ENCODE measurements at places on chromosomes 4 and X. TPM values are rescaled to one million over a fixed set of nuclear protein-coding genes. Genes with fewer than 3 reads are reported as not detected.

RTL5 gene
- total RNA-seq = 2.5 TPM

DNA sequence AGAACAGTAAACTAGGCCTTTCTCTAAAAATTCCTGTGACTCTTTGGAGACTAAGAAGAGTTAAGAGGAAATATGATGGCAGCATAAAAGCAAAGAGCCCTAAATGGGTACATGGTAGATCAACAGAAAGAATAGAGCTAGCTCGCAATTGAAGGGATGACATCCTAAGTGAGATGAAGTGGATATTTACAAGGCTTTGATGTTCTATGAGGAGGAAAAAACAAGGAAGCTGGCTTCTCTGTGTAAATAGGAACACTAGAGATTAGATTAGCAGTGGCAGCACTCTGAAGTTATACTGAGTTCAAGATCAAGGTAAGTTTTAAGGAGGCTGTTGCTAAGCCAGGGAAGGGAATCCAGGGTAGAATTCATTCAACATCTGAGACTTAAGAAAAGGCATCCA is 73.1 kb upstream of the MBNL3 start:
- no peak for DNase-seq

DNA sequence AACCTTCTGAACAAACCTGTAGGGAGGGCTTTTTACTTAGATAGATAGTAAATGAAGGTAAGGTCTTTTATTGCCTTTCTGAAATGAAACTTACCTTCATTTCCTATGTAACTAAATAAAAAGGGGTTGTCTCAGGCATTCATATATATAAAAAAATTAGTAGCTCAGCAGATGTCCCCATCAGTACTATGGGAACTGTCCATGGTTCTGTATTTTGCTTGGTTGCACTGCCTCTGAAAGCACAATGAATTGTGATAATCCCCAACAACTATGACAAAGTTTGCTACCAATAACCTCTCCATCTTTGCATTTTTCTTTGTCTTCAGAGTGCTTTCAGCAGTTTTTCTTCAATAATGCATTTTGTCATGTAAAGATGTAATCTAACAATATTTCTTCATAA is 222.4 kb downstream of the SLIT2 start:
- no peak for DNase-seq

DNA sequence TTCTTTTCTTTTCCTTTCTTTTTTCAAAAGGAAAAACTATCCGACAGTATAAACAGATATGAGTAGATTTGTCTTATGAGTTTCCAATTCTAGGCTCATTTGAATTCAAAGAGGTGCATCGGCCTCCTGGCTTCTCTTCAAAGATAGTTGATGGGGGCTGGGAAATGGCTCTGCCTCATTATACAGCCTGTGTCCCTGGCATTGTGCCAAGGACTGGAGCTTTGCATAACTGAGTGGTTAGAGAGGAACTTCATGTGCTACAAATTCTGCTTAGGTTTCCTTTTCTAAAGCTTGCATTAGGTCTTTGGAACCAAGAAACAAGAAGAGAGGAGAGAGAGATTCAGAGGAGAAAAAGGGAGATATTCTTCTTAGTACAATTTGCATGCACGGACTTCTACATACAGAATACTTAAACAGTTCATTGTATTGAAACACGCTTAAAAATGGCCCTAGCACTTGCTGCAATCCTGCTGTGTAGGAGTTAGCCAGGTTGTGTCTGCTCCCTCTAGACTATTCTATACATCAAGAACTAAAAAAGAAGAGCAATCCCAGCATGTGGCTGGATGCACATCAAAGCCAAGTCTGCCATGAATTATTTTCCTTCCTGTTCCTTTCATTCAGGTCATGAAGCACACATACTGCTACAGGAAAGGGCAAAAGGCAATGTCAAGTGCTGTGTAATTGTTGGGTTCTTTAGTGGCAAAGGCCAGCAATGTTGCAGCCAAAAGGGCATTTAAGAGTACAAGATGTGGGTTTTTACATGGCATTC is 70.9 kb downstream of the INTS12 start:
- peak; percentile 73 for DNase-seq

DNA sequence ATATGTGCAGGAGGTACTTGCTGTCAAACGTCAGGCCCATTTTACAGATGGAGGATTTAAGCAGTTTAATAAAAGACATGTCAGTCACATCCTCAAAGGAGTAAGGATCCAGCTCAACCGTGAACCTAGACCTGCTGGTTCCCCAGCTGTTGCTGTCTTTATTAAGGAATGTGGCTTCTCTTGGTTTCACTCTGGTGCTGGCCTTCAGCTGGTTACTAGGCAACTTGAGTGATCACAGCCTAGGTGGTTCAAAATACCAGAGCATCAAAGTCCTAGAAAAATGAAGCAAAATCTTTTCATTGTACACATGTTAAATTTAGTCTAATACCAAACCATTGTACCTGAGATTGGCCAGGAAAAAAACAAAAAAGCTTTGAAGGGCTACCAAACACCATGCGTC is 32.7 kb upstream of the GLRA2 start:
- no peak for DNase-seq

GABRG1 gene
- total RNA-seq = not detected

TRIM60 gene
- not detected for total RNA-seq

GRCh38 chr4:151408630-151409469 is at the start of gene FHIP1A:
FHIP1A (plus strand) TSS chr4:151409176; CDS start chr4:151566260, 157,084 bp downstream.
- DNase-seq = peak; percentile 84

DNA sequence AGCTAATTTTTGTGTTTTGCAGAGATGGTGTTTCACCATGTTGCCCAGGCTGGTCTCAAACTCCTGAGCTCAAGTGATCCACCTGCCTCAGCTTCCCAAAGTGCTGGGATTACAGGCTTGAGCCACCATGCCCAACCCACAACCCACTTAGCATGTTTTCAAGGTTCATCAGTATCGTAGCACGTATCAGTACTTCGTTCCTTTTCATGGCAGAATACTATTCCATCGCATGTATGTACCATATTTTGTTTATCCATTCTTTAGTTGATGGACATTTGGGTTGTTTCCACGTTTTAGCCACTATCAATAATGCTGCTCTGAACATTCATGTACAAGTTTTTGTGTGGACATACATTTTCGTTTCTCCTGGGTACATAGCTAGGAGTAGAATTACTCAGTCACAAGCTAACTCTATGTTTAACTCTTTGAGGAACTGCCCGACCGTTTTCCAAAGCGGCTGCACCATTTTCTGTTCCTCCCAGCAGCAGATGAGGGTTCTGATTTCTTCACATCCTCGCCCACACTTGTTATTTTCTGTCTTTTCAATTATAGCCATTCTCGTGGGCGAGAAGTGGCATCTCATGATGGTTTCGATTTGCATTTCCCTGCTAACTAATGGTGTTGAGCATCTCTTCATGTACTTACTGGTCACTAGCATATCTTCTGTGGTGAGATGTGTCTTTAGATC is 32.5 kb downstream of the MAN2B2 start:
- DNase-seq = no peak

GRCh38 chr4:41232406-41232805 is 18.1 kb upstream of the APBB2 start:
- DNase-seq = no peak

GRCh38 chr4:181611946-181612600 is 631.1 kb upstream of the TENM3 start:
- DNase-seq = no peak

TXK gene
- 0.20 TPM for total RNA-seq

GRIA2 gene
- not detected for total RNA-seq

- DNase-seq = peak; percentile 38
Observed at GRCh38 chrX:40140706-40141499, 43.1 kb upstream of the BCOR start.

DNA sequence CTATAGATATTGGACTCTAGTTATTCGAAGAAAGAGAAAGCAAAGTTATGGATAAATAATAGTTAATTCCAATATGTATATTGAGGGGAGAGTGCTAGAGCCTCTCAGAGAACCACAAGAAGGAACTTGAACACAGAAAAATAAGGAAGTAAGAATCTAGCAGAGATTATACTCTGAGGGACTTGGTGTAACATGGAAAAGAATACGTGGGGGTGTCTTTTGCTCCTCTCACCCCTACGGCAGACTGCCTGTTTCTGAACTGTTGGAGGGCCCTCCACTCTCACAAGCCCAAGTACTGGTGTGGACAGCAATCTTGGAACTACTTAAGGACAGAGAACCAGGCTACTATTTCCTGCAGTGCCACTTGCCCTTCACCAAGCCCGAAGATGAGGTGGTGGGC is 1174.4 kb upstream of the PCDH10 start:
- no peak for DNase-seq

DNA sequence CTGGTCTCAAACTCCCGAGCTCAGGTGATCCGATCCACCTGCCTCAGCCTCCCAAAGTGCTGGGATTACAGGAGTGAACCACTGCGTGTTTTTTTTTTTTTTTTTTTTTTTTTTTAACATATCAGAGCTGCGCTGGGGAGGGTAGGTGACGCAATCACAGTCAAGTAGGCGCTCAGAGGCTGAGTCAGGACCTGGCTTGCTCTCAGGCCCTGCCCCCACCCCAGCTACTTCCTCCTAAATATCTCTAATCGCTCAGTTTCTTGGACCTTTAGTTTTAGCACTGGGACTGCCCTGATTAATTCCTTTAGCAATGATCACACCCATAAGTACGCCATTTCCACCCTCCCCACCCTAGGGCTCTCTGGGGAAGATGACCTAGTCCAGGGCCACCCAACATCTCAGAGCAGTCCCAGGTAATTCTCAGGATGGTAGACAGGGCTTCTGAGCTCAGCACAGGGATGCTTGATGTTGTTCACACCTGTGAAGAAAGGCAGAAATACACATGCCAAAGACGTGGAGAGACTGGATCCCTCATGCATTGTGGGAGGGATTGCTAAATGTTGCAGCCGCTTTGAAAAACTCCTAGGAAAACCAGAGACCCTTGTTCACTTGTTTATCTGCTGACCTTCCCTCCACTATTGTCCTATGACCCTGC is 50.2 kb downstream of the DDX3X start:
- peak; percentile 74 for DNase-seq

- no peak for DNase-seq
Observed at GRCh38 chr4:183431614-183432013, 12.8 kb upstream of the CDKN2AIP start.

DGAT2L6 gene
- total RNA-seq = not detected

PASD1 gene
- not detected for total RNA-seq

DNA sequence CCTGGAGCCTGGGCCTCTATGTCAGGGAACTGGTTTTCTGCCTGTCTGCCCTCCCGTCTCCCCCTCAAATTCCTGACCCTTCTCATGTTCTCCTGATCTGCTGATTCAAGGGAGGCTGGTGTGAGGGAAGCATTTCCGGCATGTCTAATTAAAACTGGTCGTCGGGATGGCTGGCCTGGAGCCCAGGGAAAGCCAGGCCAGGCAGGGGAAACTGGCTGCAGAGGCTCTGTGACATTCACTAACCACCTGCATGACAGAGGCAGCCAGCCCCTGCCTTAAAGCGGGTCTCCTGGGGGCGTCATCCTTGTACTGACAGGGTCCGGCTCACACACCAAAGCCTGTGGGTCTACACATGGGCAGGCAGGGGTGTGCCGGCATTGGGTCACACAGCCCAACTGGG is 35.2 kb downstream of the ABLIM2 start:
- peak; percentile 71 for DNase-seq

DNA sequence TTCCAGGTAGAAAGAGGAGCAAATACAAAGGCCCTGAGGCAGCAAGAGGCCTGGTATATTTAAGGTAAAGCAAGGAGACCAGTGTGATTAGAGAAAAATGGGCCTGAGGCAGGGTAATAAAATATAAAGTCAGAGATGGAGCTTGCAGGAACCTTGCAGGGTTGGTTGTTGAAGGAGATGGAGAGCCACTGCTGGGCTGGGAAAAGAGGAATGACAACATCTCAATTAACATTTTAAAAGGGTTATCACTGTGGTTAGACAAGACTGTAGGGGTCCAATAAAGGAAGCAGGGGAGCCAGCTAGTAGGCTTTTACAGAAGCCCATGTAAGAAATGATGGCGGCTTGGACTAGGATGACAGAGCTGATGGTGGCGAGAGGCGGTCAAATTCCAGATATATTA is 205.5 kb upstream of the MBNL3 start:
- DNase-seq = no peak

GRCh38 chrX:150542846-150543229 is 25.6 kb upstream of the MTM1 start:
- DNase-seq = no peak

DNA sequence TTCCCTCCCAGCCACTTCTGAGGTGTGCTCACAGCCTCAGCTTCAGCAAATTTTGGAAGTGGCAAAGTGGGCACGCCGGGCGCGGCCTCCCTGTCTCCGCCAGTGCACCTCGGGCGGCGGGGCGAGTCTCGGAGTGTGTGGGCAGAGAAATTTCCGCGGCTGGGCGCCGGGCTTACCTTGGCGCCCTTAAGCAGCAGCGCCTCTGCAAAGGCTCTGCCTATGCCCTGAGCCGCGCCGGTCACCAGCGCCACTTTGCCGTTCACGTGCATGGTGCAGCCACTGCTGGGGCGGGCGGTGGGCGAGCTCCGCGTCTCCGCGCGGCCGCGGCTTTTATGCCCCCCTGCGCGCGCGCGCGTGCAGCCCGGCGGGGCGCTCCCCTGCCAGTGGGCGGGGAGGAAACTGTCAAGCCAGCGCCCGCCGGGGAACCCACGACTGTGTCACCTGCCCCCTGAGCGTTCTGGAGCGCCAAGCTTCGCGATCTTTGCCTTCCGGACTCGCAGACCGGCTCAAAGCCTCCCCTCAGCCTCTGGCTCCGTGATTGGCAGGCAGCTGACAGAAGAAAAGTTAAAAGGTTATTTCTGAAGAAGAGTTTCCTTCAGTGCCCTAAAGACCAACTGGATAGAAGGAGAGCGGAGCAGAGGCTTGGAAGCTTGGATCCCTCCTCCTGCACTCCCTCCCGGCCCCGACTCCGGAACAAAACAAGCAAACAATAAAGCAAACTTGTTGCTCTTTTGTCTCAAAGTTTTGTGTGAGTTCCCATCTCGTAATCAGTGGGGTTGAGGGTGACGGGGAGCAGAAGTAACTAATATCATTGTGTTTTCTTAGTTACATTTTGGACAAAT is at the start of gene HPGD:
TSS of gene HPGD (minus strand) at position 306 of the 842 bp plus-strand sequence. CDS start at position 269, 37 bp downstream.
- peak; percentile 61 for DNase-seq

CTAG2 gene
- total RNA-seq = not detected

GRCh38 chrX:13659063-13659462 is 6.1 kb downstream of the TCEANC start:
- DNase-seq = no peak

DNA sequence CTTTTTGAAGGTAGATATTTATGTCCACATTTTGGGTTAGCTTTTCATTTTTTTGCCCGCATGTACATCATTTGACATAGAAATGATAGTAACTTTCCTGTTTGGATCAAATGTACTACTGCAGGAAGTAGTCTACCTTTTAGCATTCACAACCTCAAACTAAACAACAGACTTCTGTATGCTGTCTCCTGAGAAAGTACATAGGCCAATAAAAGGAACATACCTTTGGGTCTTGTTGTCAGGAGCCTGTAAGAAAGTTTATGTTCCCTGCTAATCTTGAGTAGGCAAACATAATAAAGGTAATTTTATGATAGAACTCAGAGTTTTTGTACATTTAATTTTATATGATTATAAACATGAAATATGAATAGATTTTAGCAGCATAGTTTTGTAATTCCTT is 54.2 kb downstream of the STAG2 start:
- DNase-seq = no peak
